Heart left ventricle (tissue), 16 donors: ENCODE measurements at places on chromosomes 5 and 9.

GRCh38 chr9:111874500-111874899 lies 22.1 kb upstream of the UGCG start:
- no peak for DNase-seq

GRCh38 chr9:2567922-2568321 lies 53.7 kb upstream of the VLDLR start:
- DNase-seq: peak; percentile 18

DNA sequence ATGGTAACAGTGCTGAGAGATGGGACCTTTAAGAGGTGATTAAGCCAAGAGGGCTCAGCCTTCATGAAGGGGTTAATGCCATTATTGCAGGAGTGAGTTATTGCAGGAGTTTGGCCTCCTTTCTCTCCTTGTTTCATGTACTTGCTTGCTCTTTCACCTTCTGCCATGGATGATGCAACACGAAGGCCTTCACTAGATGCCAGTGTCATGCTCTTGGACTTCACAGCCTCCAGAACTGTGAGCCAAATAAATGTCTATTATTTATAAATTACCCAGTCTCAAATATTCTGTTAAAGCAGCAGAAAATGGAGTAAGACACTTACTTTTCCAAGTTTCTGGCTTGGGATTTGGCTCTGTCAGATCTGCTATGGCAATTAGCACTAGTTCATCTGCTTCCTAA lies 38.4 kb upstream of the RECK start:
- no peak for DNase-seq

DNA sequence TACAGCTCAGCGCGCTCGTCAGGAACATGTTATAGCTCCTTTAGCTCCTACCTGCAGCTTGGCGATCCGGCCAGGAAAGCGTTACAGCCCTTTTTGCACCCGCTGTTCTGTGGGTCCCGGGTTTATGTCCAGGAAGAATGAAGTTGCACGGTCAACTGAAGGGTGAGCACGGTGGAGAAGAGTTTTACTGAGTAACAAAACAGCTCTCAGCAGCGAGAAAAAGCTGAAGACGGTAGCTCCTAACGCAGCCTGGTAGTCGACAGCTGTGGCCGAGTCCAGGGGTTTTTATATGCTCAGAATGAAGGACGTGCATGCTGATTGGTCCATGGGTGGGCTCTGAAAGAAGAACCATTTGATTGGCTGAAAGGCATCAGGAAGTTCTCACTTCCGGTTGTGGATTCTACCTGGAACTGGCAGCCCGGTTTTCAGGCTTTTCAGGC lies 1830.1 kb upstream of the NUDT12 start:
- DNase-seq: no peak

- DNase-seq: no peak
Observed at GRCh38 chr9:18396102-18396728, 77.7 kb upstream of the ADAMTSL1 start.

DNA sequence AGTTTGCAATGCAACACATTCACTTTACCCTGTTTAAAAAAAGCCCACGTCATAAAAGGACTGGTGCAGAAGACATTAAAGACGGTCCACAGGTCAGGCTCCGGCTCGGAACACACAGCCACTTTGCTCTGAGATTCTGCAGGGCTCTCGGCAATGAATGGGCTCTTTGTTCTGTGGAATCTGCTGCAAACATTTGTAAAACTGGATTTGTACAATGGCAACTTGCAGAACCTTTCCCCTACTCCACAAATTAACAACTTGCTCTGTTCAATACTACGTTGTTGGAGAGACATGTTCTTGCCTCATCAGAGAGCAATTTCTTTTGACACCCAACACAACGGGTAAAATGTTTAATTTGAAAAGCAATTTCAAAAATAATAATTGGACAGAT lies 13.0 kb upstream of the NR5A1 start:
- DNase-seq: no peak

DNA sequence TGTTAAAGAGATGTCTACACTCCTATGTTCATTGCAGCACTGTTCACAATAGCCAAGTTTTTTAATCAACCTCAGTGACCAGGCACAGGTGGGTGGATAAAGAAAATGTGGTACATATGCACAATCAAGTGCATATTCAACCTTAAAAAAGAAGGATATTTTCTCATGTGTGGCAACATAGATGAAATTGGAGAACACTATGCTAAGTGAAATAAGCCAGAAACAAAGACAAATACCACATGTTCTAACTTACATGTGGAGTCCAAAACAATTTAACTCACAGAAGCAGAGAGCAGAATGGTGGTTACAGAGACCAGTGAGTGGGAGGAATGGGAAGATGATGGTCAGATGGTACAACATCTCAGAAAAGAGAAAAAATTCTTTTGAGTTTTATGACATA lies 31.8 kb downstream of the ANXA1 start:
- DNase-seq: no peak

DNA sequence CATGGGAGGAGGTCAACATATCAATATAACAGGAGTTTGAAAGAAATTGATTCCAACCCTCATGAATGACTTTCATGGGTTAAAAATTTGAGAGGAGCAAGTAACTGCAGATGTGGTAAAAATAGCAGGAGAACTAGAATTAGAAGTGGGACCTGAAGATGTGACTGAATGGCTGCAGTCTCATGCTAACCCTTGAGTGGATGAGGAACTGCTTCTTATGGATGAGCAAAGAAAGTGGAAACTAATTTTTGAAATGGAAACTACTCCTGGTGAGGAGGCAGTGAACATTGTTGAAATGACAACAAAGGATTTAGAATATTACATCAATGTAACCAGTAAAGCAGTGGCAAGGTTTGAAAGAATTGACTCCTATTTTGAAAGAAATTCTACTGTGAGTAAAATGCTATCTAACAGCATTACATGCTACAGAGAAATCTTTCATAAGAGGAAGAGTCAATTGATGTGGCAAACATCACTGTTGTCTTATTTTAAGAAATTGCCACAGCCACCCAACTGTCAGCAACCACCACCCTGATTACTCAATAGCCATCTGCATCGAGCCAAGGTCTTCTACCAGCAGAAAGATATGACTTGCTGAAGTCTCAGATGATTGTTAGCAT lies 1683.2 kb downstream of the MAT2B start:
- no peak for DNase-seq

GRCh38 chr9:6641561-6641960 lies 4.0 kb downstream of the GLDC start:
- DNase-seq: no peak

- no peak for DNase-seq
Observed at GRCh38 chr5:8694545-8694944, 825.6 kb downstream of the MTRR start.

- DNase-seq: no peak
Observed at GRCh38 chr5:1806974-1807373, 5.8 kb downstream of the NDUFS6 start.

GRCh38 chr9:33185858-33186257 lies 18.7 kb upstream of the B4GALT1 start:
- DNase-seq: no peak

DNA sequence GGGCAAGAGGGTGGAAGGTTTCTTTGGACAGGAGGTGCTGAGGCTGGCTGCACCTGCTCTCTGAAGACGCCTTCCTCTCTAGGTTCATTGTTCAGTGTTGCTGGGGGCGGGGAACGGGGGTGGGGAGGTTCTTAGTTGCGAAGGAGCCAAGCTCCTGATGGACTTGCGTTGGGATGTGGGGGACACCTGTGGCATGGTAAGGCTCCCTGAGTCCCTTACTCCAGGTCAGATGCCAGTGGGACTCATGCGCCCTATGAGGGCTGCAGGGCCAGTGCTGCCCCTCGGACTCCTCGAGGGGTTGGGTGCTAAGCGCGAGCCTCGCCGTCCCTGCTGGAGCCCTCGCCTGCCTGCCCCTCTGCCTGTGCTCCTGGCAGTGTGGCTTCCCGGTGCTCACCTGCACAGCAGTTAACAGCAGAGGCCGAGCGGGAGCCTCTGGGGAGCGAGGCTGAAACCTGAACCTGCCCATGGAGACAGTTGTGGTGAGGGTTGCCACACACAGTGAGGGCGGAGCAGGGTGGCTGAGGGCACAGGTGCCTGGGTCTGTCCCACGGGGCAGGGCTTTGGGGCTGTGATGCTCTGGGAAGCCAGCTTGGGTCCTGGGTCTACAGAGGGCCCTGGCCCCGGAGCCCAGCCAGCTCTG lies 5.5 kb downstream of the RNU6ATAC start:
- DNase-seq: no peak
